Fibroblast of skin of right quadriceps (primary cell): ENCODE measurements at places on chromosomes 12 and 14.

GRCh38 chr12:2291182-2291832 lies 238.5 kb downstream of the CACNA1C start:
- DNase-seq, result no peak

DNA sequence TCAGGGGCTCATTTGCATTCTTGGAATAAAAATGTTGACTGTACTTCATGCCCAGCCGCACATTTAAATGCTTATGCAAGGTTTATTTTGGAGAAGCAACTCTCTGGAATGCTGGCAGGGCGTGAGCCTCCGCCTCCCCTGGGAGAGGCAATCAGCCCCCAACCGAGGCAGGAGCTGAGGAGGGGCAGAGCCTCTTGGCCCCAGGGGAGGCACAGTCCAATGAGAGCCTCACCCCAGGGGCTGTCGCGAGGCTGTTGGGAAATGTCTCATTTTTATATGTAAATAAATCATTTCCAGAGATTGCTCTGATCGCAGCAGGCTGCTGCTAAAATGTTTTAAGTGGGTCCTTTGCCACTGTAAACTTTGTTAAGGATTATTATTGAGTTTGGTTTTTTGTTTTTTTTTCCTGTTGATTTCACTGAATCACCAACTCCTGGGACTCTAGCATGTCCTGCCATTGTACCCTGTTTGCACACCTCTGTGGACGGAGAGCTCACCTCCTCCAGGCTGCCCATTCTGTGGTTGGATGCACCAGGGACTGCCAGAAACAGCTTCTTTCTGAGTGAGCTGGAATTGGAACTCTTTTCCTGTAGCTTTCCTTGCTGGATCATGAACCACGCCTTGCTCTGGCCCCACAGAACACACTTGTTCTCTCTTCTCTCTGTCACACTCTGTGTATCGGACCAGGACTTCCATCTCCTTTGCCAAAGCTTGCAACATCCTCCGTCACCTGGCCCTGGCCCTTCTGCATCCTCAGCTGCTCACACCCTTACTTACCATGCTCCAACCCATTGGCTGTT lies 46.9 kb upstream of the FAM181A start:
- peak; percentile 62 for DNase-seq

- no peak for DNase-seq
These were observed 281.7 kb downstream of the ALG10 start for GRCh38 chr12:34304001-34304400.

GRCh38 chr12:542395-543113 lies 82.8 kb downstream of the B4GALNT3 start:
- no peak for DNase-seq

- no peak for DNase-seq
These were observed 75.6 kb downstream of the LMO3 start for GRCh38 chr12:16530268-16530850.

- no peak for DNase-seq
These were observed 8.0 kb upstream of the ZDHHC17 start for GRCh38 chr12:76755829-76756379.

DNA sequence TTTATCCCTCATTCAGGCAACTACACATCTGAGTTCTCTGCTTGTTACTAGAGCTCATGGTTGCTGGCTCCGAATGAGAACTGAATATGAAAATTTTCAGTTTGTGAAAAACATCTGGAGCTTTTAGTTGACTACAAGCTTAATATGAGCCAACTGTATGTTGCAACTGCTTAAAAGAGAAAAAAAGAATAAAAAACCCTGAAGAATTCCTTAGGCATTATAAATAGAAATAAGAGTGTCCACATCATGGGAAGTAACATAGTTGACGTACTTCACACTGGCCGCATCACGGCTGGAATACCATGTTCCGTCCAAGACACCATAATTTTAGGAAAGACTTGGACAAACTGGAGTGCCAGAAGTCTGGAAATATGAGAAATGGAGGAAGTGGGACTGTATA lies 57.9 kb downstream of the PDE3A start:
- DNase-seq, result peak; percentile 59

DNA sequence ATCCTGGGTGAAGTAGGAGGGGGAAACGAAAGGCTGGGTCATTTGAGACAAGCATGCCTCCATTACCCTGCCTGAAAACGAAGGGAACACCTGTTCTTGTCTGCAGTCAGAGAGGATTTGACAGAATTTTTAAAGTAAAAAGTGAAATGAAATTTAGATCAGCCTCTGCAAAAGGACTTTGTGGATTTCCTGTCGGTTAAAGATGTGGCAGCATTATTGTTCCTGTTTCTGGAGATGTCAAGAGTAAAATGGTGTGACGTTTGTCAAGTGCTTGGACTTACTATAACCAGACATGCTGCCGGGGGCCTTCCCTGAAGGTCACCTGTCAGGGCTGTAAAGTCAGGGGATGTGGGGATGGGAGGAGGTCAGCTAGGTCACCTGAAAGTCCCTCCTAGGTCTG lies 32.0 kb downstream of the NRXN3 start:
- DNase-seq, result no peak

GRCh38 chr14:38150075-38150474 lies 57.6 kb upstream of the SSTR1 start:
- no peak for DNase-seq

DNA sequence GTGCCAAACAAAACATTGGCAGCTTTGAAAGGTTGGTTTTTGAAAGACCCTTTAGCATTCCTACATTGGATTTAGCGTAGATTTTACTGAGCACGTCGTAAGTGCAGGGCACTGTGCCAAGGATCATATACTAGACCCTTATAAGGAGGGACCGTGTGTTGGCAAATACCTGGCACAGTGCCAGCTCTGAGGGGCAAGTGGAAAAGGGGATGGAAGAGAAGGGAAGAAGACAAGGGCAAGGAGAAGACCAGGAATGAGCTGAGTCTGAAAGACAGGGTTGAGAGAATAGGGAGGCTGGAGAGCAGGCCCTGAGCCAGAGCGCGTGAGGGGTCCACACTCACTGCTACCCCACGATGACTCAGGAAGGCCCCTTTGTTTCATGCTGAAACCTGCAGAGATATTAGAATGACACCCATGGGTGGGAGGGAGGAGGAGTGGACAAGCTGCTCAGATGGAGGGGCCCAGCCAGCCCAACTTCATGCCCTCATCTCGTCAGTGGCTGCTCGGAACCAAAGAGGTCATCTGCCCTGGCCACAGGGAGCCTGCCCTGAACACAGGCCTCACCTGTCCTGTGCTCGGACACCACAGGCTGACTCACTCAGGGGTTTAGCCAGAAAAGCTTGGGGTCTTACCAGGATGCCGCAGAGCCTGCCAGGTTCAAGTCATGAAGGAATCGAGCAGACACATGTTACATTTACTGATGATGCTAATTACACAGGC lies 25.0 kb downstream of the RAB35 start:
- DNase-seq, result no peak

DNA sequence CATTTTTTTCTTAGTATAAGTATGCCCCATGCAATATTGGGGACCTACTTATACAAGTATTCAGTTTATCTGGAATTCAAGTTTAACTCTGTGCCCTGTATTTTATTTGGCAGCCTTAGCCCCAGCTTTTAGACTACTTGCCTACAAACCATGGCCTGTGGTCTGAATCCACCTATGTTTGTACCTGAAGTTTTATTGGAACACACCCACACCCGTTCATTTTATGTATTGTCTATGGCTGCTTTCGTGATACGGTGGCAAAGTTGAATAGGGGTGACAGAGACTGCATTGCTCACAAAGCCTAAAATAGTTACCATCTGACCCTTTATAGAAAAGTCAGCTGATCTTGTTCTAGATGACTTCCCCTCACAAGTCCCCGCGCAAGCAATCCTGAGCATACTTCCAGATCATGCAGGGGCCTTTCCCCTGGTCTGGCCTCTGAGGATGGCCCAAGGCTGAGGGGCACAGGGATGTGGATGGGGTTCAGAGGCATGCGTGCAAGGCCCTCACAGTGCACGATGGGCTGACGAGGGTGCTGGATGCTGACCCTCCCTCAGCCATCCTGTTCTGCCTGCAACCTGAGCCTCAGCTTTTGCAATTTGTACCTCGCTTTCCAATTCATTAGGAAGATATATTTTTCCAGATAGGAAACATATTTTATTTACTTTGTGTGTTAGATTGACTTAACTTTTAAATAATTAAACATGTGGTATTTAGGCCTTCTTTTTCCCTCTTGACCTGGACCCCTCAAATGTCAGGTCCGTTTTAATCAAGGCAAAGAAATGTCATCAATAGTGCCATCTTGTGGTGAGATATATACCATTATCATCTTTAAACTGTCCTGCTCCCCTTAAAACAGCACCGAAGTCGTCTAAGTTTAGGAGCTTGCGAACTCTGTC lies 527.3 kb upstream of the CCDC196 start:
- DNase-seq, result peak; percentile 26

DNA sequence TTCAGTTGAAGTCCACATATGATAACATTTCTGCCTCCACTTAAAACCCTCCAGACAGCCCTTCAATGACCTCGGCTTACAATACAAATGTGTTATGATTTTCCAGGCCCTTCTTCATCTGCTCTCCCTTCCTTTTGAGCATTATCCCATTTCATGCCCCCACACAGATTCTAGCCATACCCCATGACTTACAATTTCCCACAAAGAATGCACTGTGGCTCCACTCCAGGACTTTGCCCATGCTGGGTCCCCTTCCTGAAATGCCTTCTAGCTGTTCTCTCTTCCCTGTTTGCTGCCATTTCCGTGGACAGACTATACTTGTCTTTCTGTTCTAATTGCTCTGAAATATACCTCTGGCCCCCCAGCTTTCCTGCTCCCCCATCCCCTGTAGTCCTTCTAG lies 963.2 kb downstream of the DIO2 start:
- no peak for DNase-seq

GRCh38 chr12:90917431-90917830 lies 37.5 kb downstream of the CCER1 start:
- DNase-seq, result no peak

DNA sequence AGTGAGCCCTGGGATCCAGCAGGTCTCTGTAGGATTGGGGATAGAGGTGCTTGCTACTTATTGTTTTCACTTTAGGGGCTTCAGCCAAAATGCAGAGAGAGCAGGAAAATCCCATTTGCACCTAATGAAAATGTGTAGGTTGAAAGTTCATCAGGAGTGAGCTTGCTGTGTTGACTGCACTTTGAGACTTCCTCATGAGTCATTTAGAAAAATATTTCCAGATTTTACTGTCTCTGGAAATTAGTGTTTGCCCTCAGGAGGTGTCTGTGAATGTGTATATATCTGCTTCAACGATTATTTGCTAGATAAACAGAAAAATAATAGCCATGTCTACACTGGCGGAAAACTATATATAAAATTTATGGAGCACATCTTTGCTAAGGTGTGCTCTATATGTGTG lies 159.3 kb downstream of the CAND1 start:
- DNase-seq, result no peak

GRCh38 chr12:111846016-111846415 lies 4.0 kb downstream of the MAPKAPK5 start:
- DNase-seq, result no peak

DNA sequence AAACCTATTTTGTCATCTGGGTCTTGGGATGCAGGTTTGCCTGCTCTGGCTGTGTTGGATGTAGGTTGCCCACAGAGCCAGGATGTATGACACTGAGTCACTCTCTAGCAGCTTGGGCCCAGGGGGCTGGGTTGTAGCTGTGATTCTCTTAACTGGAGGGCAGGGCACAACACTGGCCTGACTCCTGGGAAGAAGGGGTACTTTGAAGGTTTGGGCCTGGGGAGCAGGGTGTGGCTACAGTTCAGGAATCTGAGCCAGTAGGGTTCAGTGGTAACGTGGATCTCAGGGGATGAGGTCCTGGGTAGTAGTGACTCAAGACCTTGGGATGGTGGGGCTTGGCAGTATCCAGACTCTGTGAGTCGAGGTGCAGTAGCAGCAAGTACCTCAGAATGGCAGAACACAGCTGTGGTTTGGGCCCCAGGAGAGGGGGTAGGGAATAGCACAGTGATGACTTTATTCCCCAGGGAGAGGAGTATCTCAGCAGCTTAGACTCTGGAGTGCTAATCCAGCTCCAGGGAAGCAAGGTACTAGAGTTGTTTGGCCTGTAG lies 25.7 kb downstream of the TBC1D15 start:
- peak; percentile 97 for DNase-seq

DNA sequence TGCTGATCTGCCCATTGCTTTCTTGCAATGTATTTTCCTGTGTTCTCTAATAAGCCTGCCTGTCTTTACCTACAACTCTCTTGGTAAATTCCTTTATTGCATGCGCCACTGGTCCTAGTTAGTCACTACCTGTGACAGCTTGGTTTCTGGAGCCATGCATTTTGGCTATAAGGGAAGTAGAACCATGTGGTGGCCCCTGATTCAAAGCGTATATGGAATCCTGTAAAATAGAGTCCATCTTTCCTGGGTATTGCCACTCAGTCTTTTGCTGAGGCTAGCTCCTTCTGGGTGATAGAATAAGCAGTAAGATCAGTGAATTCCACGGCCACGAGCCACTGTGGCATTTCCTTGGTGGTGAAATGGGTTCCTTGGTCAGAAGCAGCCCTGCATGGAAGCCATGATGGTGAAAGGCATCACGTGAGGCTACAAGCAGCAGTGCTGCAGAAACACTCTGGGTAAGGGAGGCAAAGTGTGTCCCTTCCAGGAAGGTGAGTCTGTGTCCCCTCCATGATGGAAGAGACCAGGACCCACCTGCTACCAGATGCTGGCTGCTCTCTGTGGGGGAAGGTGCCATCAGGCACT lies 19.6 kb downstream of the TNFAIP2 start:
- DNase-seq, result no peak

DNA sequence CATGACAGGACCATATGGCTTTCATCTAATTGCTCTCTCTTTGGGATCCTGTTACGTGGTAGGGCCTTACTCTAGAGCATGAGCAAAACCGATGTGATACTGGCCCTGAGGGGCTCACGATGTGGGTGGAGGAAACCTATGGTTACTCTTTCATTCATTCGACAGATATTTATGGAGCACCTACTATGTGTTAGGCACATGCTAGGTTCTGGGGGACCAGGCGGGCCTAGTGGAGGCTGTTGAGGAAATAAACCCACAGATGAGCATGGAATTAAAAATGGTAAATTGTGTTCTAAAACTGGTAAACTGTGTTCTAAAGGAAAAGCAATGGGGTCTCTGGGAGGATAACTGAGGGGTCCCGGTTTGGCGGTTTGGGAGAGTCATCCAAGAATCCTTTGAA lies 14.8 kb downstream of the SH2B3 start:
- no peak for DNase-seq

GRCh38 chr12:26821212-26821701 lies 11.7 kb downstream of the ITPR2 start:
- peak; percentile 27 for DNase-seq

- no peak for DNase-seq
These were observed 9.4 kb downstream of the PLEKHA5 start for GRCh38 chr12:19138956-19139355.

DNA sequence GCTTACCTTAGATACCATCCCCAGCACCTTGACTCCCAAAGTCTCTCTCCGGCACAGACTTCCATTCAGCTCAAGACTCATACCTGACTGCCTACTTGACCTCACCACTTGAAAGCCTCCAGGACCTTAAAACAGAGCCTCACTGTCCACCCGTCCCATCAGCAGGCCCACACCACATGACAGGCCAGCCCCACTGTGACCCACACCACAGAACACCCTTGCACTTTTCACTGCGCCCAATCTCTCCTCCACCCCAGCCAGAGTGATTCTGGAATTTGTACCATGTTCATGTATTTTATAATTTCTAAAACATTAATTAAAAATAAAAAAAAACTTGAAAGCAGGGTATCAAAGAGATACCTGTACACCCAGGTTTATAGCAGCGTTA lies 28.0 kb upstream of the PLEKHG6 start:
- DNase-seq, result no peak
